ENCODE measurements at places on chromosomes 7 and 10.

GRCh38 chr7:44454348-44454747 is 36.1 kb downstream of the NUDCD3 start:
- no peak for DNase-seq

- no peak for DNase-seq
These were observed 414.6 kb upstream of the NPVF start for GRCh38 chr7:25642849-25643248.

- DNase-seq = no peak
These were observed 58.4 kb downstream of the SFTPD start for GRCh38 chr10:79890469-79890868.

DNA sequence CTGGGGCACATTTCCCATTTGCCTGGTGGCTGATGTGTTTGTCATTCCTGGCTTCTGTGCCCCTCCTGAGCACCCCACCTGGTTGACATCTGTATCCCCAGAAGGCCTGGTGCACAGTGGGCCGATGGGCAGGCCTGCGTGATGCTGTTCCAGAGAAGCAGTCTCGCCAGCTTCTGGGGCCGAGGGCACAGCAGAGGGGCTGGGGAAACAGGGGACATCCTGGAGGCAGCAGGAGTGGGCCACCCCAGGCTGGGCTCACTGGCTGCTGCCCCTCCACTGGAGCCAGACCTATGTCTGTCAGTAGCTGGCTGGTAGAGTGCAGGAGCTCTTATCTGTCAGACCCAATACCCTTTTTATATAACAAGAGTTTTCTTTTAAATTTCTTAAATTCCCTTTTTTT is 896 bp upstream of the MYL7 start:
- DNase-seq = no peak

GRCh38 chr7:121623130-121623872 is 227.2 kb upstream of the FAM3C start:
- DNase-seq = no peak

DNA sequence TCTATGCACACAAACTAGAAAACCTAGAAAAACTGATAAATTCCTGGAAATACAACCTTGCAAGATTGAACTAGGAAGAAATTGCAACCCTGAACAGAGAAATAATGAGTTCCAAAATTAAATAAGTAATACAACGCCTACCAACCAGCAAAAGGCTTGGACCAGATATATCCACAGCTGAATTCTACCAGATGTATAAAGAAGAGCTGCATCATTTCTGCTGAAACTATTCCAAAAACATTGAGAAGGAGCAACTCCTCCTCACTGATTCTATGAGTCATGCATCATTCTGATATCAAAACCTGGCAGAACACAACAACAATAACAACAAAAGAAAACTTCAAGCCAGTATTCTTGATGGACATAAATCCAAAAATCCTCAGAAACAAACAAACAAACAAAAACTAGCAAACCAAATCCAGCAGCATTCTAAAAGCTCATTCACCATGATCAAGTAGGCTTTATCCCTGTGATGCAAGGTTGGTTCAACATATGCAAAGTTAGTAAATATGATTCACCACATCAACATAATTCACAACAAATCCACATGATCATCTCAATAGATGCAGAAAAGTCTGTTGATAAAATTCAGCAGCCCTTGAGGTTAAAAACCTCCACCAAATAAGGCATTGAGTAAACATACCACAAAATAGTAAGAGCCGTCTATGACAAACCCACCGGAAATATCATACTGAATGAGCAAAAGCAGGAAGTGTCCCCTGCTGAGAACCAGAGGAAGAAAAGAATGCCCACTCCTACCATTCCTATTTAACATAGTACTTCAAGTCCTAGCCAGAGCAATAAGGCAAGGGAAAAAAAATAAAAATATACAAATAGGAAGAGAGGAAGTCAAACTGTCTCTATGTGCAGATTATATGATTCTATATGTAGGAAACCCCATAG is 98.2 kb downstream of the PCDH15 start:
- no peak for DNase-seq
